Cardiac septum (tissue), 1 donor: ENCODE measurements at places on chromosomes 4 and X.

DNA sequence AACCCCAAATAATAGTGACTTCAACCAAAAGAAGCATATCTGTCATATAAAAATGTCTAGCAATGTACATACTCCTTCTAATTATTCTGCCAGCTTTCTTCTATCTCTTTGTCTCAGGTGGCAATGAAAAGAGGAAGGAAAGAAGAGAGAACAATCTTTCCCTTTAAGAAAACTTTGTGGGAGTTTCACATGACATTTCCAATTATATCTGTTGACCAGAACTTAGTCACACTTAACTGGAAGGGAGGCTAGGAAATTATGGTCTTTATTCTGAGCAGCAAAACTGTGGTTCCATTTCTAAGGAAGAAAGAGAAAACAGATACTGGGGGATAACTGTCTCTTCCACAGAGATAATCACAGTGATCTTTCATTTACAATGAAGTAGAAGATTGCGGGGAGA is 12.9 kb upstream of the MAOA start:
- DNase-seq: no peak

DNA sequence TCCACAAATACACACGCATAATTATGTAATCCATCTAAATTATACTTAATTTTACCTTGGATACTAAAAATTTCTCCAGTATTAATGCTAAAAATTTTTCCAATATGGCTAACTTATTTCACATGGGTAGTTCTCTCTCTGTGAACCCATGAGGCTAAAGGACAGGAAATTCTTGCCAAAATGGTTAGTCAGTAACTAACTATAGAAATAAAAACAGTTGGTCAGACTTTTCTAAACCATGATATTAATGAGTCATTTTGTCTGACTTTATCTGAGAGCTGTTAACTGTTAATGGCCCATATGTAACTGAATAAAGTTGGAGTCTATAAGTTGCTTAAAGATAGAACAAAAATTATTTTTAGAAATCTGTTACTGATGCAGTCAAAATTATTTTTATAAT is 549.4 kb downstream of the TLL1 start:
- no peak for DNase-seq

DNA sequence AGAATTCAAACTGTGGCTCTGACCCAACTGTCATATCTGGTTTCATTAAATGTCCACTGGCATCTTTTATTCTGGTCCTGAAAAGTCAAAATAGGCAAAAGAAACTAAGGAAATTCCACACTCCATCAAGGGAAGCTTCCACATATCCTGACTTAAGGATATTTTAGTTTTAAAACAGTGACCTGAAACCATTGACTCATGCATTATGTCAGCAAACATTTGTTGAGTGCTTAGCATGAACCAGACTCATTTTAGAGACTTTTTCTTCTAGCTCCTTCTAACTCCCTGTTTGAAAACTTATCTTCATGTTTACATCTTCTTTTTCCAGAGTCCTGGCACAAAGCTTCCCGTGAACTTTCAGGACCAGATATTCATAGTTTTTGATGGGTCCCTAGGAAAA is 6.9 kb upstream of the CXCL1 start:
- no peak for DNase-seq

GRCh38 chr4:122847931-122848330 is 21.3 kb downstream of the FGF2 start:
- DNase-seq: no peak

DNA sequence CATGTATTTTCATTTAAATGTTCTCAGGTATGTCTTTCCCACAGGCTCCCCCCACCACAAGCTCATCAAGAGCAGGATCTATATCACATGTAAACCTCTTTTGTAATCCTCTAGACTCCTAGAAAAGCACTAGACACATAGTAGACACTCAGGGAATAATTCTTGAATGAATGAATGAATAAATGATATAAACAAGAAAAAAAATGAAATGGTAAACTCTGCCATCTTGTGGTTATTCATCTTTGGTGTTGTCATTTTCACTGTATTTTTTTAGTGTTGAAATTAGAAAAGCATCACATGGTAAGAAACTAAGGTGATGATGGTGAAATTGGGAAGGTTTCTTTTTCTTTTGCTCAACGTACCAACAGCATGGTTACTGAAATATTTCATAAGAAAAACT is 34.2 kb upstream of the C1GALT1C1 start:
- no peak for DNase-seq

GRCh38 chr4:6248394-6248793 is 21.3 kb upstream of the WFS1 start:
- DNase-seq: no peak

GRCh38 chr4:5999356-5999755 is 18.9 kb downstream of the C4orf50 start:
- DNase-seq: no peak

- DNase-seq: no peak
Observed at GRCh38 chr4:65023883-65024670, 614.8 kb upstream of the TECRL start.

DNA sequence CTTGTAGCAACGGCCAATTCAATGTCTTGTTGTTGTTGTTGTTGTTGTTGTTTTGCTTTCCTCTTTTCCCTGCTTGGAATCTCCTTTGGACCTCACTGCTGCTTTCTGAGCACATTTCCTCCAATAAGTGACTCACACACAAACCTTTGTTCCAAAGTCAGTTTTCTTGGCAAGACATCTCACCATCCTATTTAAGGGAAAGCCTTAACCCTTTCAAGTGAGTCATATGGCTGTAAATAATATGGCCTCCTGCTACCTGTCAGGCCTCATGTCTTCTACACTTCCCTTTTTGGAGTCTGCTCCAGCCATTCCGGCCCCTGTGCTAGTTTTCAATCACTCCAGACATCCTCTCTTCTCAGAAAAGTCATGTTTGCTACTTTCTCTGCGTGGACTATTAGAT is 79.5 kb upstream of the MAGEB10 start:
- DNase-seq: no peak

DNA sequence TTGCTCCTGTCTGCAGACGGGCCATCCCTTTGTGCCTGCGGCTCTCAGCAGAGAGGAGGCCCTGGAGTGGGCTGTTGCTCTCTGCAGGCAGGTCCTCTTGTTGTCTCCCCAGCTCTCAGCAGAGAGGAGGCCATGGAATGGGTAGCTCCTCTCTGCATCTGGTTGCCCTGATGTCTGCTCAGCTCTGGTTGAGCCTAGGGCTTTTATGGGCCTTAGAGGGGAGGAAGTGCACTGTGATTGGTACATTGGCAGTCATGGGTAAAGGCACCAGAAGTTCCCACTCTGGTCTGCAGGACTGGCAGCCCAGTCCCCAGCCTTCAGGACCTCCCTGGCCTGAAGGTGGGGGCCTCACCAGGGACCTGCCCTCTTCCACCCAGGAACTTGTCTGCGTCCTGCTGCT is 21.5 kb downstream of the SPON2 start:
- no peak for DNase-seq

DNA sequence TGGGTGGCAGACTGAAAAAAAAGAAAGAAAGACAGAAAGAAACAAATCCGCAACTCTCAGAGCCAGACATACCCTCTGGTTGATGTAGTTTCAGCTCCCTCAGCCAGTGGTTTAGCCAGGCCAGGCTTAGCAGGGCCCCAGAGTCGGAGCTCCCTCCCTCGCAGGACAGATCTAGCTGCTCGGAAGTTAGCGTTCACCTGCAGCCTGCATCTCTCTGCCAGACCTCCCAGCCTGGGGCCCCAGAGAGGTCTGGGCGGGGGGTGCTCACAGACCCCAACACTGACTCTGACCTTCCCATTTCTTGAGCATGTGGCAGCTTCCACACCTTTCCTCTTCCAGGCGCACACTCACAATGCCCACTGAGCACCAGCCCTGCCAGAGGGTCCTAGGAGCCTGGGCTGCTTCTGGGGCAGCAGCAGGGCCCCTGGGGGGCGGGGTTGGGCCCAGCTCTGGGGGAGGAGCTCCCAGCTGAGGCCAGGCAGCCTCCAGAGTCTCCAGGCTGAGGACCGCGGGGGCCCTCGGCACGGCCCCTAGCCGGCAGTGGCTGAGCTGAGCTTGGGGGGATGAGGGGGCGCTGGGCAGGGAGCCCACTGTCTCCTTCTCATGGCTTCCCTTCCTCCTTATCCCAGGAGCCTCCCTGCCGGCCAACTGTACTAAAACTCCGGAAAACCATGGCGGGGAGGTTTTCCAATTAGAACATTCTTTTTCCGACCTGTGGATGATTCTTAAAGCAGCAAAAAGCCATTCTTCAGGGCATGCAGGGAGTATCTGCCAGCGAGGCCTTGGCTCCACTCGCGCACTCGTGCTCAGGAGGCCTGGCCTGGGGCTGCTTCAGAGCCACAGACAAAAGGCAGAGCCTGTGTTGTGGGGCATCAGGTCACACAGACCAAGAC is 4.6 kb upstream of the ZNF185 start:
- DNase-seq: no peak

GRCh38 chrX:116399681-116400080 is 36.7 kb upstream of the SLC6A14 start:
- no peak for DNase-seq

DNA sequence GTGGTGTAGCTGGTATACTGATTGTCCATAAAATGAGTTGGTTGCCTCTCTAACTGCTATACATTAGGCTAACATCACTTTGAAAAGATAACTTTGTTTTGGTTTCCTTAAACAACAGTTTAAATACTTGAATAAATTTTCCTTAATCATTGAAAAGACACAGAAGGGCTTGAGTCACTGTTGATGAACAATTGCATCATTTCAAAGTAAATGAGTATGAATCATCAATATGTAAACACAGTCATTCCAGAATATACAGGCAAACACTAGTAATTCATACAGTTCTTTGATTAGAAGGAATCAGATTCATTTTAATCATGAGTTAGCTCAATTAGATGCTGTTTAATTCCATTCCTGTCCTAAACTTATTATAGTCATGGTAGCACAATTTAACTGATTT is 160.6 kb downstream of the AFF2 start:
- DNase-seq: no peak

- DNase-seq: peak; percentile 80
Observed at GRCh38 chrX:12974305-12974795, 560 bp upstream of the TMSB4X start.

GRCh38 chr4:146916479-146917076 is 29.1 kb downstream of the TTC29 start:
- DNase-seq: no peak

GRCh38 chrX:21748235-21748634 is 9.7 kb downstream of the SMPX start:
- DNase-seq: no peak

DNA sequence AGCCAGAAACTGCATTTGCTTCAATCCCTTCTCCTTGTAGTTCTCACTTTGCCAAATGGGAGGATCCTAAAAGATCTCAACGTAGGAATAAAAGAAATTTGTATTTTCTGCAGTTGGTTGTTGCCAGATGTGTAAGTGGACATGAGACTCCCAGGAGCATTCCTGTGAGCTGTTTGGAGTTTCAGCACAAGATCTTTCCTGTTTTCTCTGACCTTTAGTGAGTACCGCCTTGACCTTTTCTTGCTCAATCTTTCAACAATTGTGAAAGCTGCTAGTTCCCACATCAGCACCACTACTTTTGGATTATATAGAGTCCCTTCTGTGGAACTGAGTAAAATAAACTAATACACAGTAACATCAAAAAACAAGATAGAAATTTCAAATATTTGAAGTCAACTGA is 683.8 kb upstream of the PABPC4L start:
- no peak for DNase-seq

- no peak for DNase-seq
Observed at GRCh38 chr4:91909963-91910362, 393.8 kb upstream of the GRID2 start.

DNA sequence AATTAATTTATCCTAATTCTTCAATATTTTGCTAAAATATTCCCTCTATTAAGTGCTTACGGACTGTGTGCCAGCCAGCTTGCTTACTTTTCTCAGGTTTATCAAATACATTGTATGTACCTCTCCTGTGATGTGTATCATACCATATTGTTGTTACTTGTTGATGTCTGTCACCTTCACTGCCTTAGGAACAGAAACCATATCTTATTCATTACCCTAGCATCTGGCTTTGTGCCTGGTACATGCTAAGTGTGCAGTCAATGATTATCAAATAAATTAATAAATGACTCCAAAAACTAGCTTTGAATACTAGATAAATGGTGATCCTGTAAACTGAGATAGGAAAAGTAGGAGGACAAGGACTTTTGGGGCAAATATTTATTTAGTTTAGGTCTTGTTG is 6.9 kb downstream of the CLCN3 start:
- no peak for DNase-seq

DNA sequence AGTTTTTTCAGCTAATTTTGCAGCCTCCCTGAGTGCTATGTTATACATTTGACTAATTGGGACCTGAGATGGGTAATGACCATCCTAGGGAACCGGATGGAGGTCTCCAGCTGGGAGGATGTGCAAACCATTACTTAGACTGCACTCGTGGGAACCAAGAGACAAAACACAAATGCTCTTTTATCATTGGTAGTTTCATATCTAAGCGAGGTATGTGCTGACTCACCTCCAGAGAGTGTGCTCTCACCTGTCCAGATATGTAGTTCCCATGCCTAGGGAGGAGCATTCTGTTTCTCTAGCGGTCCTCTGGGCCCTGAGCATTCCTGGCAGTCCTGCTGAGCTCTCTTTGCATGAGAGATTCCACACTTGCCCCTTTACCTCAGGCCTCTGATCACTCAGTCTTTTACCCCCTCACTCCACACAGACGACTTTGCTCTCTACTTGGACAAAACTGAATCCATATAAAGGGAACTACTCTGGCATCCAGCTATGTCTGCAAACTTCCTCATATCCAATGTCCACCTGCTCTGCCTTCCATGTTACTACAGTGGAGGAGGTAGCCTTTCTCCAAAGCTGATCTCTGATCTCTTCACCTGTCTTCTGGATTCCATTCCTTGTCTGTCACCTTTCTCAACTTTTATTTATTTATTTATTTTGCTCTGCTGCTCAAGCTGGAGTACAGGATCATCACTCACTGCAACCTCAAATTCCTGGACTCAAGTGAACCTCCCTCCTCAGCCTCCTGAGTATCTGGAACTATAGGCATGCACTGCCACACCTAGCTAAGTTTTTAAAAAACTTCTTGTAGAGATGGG is 88.4 kb downstream of the LRP2BP start:
- no peak for DNase-seq

- no peak for DNase-seq
Observed at GRCh38 chr4:46894826-46895225, 14.2 kb downstream of the COX7B2 start.

DNA sequence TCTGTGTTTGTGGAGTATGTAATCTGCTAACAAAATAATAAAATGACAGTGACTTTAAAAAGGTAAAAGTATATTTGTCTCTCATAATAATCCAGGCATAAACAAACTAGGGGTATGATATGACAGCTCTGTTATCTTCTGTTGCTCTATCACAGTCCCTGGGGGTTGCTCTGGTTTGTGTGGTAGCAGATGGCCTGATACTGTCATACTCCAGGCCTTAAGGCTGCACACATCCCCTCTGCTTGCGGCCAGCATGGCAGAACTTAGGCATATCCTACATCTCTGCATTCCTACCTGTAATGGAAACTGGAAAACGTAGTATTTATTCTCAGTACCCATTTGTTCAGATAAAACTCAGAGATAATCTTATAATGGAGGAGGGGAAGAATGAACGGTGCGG is 117.9 kb upstream of the HAND2 start:
- no peak for DNase-seq

DNA sequence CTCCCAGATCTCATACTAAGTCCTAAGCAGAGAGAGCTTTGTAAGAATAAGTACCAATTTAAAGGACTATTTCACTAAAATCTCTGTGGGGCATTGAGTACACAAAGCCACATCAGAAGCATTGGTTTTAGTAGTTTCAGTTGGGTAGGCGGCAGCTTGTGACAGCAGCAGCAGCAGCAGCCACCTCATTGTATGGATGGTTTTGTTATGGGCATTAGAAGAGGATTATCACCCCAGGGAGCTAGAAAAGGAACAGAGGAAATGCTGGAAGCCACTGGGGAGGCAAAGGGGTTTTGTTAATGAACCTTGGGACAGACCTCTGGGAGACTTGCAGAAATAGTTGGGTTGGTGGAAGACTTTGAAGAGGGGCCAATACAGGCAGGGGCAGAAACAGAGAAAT is 93.9 kb upstream of the FRMPD3 start:
- no peak for DNase-seq
